ENCODE measurements at places on chromosomes 7 and 10. TPM values are rescaled to one million over a fixed set of nuclear protein-coding genes. Genes with fewer than 3 reads are reported as not detected.

DNA sequence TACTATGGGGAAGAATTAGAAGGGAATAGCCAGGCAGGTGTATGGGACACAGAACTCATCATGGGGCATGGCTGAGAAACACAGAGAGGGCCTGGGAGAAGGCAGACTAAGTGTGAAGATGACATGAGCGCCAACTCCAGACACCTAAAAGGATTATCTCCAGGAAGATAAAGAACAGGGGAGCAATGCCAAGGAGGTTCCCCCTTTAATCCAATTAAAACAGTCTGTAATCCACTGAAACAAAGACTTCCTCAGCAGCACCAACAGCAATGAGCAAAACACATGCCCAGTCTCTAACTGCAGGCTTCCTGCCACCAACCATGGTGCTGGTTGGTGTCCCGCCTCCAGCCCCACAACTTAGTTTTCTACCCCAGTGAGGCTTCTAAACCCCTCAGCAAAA is 108.9 kb downstream of the GRID1 start:
- peaks cover 24% of the 10 kb centered on the region for H3K4me1 ChIP-seq
- H3K36me3 ChIP-seq: no peaks in the 10 kb centered on the region
- H3K27ac ChIP-seq: no peak overlapping the region
- H3K4me3 ChIP-seq: no peak overlapping the region
- no peaks in the 10 kb centered on the region for H3K27me3 ChIP-seq
- no peak for DNase-seq

GRCh38 chr10:102068216-102068615 is 3.1 kb downstream of the HPS6 start:
- H3K4me3 ChIP-seq: no peak overlapping the region
- peaks cover 15% of the 10 kb centered on the region for H3K4me1 ChIP-seq
- peaks cover 11% of the 10 kb centered on the region for H3K27me3 ChIP-seq
- no peak for DNase-seq
- H3K36me3 ChIP-seq: no peaks in the 10 kb centered on the region
- no peak overlapping the region for H3K27ac ChIP-seq

- H3K4me1 ChIP-seq: peaks cover 9% of the 10 kb centered on the region
- no peak overlapping the region for H3K27ac ChIP-seq
- H3K27me3 ChIP-seq: peaks cover 13% of the 10 kb centered on the region
- no peaks in the 10 kb centered on the region for H3K36me3 ChIP-seq
Measured at GRCh38 chr10:60426425-60426824, 36.8 kb upstream of the ANK3 start.

DNA sequence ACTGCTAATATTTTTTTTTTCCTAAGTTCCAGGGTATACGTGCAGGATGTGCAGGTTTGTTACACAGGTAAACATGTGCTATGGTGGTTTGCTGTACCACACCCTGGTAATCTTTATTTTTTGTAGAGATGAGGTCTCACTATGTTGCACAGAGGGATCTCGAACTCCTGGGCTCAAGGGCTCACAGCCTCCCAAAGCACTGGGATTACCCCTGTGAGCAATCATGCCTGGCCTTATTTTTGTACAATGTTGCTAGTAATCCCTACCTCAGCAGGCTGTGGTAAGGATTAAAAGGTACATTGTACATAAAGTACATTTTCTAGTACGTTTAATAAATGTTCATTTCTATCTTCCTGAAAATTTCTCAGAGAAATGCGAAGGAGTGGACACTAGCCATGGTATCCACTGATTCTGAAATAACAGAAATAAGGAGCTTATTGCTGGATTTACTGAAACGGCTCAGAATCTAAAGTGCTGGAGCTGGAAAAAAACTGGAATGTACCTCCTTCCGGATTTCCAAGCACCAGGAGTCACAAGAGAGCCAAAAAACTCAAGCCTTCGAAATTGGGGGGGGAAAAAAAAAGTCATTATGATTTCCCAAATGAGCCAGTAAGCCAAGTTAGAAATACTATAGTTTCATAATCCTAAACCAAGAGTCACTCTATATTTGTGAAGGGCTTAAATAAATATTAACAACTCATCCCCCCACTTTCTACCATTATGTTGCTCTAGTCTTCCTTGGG is 69.6 kb downstream of the NT5C2 start:
- no peaks in the 10 kb centered on the region for H3K27me3 ChIP-seq
- H3K4me3 ChIP-seq: no peak overlapping the region
- no peak for DNase-seq
- H3K27ac ChIP-seq: 0 out of 2 replicates have a peak overlapping the region, but pooled peaks have one; percentile 62
- peaks cover 15% of the 10 kb centered on the region for H3K36me3 ChIP-seq
- H3K4me1 ChIP-seq: peaks cover 8% of the 10 kb centered on the region

DNA sequence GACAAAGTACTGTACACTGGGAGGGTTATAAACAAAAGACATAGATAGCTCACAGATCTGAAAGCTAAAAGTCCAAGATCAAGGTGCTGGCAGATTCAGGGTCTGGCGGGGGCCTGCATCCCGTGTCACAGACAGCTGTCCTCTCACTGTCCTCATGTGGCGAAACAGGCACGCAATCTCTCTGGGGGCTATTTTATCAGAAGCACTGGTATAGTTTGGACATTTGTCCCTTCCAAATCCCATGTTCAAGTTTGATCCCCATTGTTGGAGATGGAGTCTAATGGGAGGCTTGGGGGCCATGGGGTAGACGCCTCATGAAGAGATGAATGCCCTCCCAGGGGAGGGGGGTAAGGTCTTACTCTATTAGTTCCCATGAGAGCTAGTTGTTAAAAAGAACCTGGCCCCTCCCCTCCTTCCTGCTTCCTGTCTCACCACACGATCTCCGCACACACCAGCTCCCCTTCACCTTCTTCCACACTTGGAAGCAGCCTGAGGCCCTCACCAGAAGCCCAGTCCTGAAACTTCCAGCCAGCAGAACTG is 72.5 kb upstream of the UCN3 start:
- H3K4me3 ChIP-seq: no peak overlapping the region
- no peaks in the 10 kb centered on the region for H3K36me3 ChIP-seq
- H3K4me1 ChIP-seq: peaks cover 22% of the 10 kb centered on the region
- H3K27ac ChIP-seq: no peak overlapping the region
- DNase-seq: no peak

DNA sequence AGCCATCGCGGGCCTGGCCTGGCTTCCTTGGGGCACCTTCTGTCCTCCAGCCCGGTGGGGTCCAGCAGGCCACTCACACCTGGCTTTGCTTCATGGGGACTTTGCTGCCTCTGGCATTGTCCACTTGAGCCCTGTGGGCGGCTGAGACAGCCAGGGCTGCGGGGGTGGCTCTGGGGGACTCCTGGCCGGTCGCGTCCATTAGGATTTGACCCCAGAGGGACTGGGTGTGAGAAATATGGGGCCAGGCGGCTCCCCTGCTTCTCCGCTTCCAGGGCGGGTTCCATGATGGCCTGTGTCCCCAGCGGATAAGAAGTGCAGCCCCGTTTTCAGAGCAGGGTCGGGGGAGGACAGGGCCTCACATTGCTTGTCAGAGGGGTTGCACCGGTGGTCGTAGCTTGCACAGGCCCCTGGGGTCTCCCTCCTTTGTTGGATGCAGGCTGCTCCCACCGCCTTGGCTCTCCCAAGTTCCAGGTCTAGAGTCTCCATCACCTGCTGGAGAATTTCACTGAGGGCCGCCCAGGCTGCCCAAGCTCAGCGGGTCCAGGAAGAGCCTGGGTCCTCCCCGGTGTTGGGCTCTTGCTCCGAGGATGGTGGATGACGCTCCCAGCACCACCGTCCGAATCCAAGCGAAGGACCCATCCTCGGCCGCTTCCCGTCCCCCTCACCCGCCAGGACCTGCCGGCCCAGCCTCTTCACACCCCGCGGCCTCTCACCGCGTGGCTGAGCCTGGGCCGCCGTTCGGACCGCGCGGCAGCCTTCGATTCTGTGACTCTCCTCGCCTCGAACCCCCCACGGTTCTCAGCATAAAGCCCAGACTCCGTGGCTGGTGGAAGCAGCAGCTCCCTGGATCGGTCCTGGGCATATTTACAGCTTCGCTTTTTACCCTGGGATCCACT is 140.1 kb downstream of the DYNC2I1 start:
- H3K27me3 ChIP-seq: peaks cover 65% of the 10 kb centered on the region
- peaks cover 15% of the 10 kb centered on the region for H3K4me1 ChIP-seq
- DNase-seq: no peak
- H3K27ac ChIP-seq: no peak overlapping the region
- H3K36me3 ChIP-seq: no peaks in the 10 kb centered on the region

GRCh38 chr10:124049484-124049883 is 43.9 kb downstream of the CHST15 start:
- no peak for DNase-seq
- peaks cover 32% of the 10 kb centered on the region for H3K4me1 ChIP-seq
- H3K27ac ChIP-seq: no peak overlapping the region
- no peaks in the 10 kb centered on the region for H3K27me3 ChIP-seq
- H3K36me3 ChIP-seq: no peaks in the 10 kb centered on the region

- H3K4me1 ChIP-seq: peaks cover 22% of the 10 kb centered on the region
- H3K36me3 ChIP-seq: no peaks in the 10 kb centered on the region
- H3K27ac ChIP-seq: no peak overlapping the region
Measured at GRCh38 chr10:97071496-97071895, 114.3 kb downstream of the SLIT1 start.

DNA sequence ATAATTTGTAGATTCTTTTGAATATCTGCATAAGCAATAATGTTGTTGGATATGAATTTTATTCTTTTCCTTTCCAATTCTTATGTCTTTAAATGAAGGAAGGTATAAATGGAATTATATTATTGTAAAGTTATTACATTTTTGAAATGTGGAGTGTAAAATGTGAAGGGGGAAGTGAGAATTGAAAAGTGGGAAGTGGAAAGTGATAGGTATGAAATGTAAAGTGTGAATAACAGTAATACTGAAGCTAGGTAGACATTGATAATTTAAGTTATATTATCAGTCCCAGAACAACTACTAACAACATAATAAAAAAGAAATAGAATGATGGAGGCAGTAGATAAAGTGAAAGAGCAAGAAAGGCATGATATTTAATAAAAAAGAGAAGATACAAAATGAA is 39.7 kb upstream of the HYAL4 start:
- no peak overlapping the region for H3K4me3 ChIP-seq
- peaks cover 4% of the 10 kb centered on the region for H3K36me3 ChIP-seq
- DNase-seq: no peak
- H3K27me3 ChIP-seq: no peaks in the 10 kb centered on the region
- H3K4me1 ChIP-seq: no peaks in the 10 kb centered on the region
- no peak overlapping the region for H3K27ac ChIP-seq

GRCh38 chr10:117638200-117638599 is 95.7 kb downstream of the EMX2 start:
- H3K4me1 ChIP-seq: no peaks in the 10 kb centered on the region
- no peak for DNase-seq
- H3K27ac ChIP-seq: no peak overlapping the region
- no peak overlapping the region for H3K4me3 ChIP-seq
- no peaks in the 10 kb centered on the region for H3K36me3 ChIP-seq

DNA sequence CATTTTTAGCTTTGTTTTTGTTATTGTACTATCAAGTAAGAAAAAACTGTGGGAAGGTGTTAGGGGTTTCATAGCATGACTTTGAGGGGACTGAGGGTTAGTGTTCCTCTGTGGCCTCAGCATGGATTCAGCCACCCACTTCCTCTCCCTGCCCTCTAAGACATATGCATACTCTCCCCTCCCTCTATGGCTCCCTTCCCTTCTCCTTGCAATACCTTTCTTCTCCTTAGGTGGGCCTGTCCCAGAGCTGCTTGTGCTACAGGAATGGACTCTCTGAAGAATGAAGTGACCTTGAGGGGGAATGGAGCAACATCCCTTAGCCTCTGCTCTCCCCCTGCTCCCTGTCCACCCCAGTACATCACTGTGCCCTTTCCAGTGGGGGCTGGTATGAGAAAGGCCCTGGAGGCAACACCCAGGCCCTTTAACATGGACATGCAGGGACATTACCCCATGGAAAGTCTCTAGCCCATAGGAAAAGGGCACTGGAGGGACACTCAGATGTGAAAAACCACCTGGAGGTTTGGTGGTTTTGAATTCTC is 22.4 kb downstream of the CDH23 start:
- H3K4me3 ChIP-seq: no peak overlapping the region
- H3K27ac ChIP-seq: no peak overlapping the region
- H3K36me3 ChIP-seq: no peaks in the 10 kb centered on the region

DNA sequence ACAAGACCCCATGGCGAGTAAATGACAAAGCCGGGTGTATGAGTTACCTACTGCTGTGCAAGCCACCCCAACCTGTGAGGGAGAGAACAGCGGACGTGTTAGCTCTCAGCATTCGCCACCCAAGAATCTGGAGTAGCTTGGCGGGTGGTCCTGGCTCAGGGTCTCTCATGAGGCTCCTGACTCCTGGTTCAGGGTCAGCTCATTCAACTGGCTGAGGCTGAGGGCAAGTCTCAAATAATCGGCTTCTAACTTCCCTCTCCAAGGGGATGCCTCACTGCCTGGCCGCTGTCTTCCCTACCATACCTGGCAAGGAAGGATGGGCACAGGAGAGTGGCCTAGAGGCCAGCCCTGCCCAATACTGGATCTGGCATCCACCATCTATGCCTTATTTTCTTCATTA is 94.2 kb downstream of the HTR5A start:
- H3K27ac ChIP-seq: no peak overlapping the region
- H3K4me1 ChIP-seq: no peaks in the 10 kb centered on the region
- no peak overlapping the region for H3K4me3 ChIP-seq
- DNase-seq: no peak
- no peaks in the 10 kb centered on the region for H3K27me3 ChIP-seq
- H3K36me3 ChIP-seq: no peaks in the 10 kb centered on the region

- peak overlapping the region; percentile 93 for H3K27ac ChIP-seq
- peaks cover 39% of the 10 kb centered on the region for H3K4me1 ChIP-seq
- H3K36me3 ChIP-seq: peaks cover 4% of the 10 kb centered on the region
- H3K27me3 ChIP-seq: no peaks in the 10 kb centered on the region
- peak overlapping the region; percentile 31 for H3K4me3 ChIP-seq
Measured at GRCh38 chr10:76336213-76336963, 905.0 kb downstream of the LRMDA start.

- no peak overlapping the region for H3K4me3 ChIP-seq
- no peaks in the 10 kb centered on the region for H3K27me3 ChIP-seq
- peaks cover 15% of the 10 kb centered on the region for H3K4me1 ChIP-seq
Measured at GRCh38 chr10:11813855-11814567, 9.1 kb upstream of the PROSER2 start.

- H3K4me1 ChIP-seq: peaks cover 18% of the 10 kb centered on the region
- DNase-seq: no peak
- H3K36me3 ChIP-seq: no peaks in the 10 kb centered on the region
- no peaks in the 10 kb centered on the region for H3K27me3 ChIP-seq
- no peak overlapping the region for H3K27ac ChIP-seq
Measured at GRCh38 chr7:101747053-101747878, 70.2 kb upstream of the CUX1 start.

DNA sequence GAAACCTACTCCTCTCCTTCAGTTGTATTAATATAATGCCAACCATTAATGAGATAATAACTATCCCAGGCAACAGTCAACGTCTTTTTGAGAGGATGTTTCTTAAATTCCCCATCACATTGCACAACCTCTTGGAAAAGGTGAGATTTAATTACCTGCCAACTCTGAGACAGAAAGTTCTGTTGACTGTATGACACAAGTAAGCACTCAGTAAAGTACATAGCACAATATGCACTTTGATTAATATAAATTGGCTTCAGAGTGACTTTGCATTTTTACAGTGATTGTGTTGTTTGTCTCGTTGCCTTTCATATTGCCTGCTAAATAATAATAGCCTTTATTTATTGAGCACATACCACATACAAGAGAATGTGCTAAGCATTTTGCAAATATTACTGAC is 46.7 kb downstream of the CAV1 start:
- no peaks in the 10 kb centered on the region for H3K4me1 ChIP-seq
- H3K27ac ChIP-seq: no peak overlapping the region
- no peak overlapping the region for H3K4me3 ChIP-seq
- H3K36me3 ChIP-seq: no peaks in the 10 kb centered on the region
- no peak for DNase-seq
- no peaks in the 10 kb centered on the region for H3K27me3 ChIP-seq

RNF32 gene
- 1.3 TPM for total RNA-seq

TOMM7 gene
- 502 TPM for total RNA-seq

EVX1 gene
- total RNA-seq: not detected

STEAP4 gene
- total RNA-seq: 0.18 TPM

CALHM2 gene
- 2.4 TPM for total RNA-seq

CCDC71L gene
- 21.5 TPM for total RNA-seq

WNT8B gene
- total RNA-seq: 1.1 TPM

DYNC1I1 gene
- total RNA-seq: 3.3 TPM

PON1 gene
- 0.26 TPM for total RNA-seq

SNX10 gene
- total RNA-seq: 13.3 TPM

Measured in WTC11 (cell line).